NCI-H2227 treated with DMSO at 0.1 percent for 48 hours (cell line): ENCODE measurements at places on chromosomes 12 and 14.

GRCh38 chr12:92509156-92509738 is 193.5 kb upstream of the PLEKHG7 start:
- no peak for DNase-seq

DNA sequence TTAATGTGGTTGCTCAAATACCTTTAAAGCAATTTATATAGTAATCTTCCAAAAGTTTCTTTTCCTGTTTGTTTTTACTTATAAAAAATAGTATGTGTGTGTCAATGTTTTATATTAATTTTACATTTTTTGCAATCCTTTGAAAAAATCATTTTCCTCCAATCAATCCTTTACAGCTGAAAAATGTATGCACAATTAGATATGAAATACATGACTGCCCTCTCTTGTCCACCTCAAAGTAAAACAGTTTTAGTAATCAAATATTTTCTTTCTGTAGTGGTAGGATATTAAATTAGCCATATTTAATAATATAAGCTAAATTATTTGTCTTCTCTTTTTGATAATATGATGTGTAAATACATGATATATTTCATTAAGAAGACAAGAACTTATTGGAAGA is 269.9 kb downstream of the ADAMTS20 start:
- no peak for DNase-seq

DNA sequence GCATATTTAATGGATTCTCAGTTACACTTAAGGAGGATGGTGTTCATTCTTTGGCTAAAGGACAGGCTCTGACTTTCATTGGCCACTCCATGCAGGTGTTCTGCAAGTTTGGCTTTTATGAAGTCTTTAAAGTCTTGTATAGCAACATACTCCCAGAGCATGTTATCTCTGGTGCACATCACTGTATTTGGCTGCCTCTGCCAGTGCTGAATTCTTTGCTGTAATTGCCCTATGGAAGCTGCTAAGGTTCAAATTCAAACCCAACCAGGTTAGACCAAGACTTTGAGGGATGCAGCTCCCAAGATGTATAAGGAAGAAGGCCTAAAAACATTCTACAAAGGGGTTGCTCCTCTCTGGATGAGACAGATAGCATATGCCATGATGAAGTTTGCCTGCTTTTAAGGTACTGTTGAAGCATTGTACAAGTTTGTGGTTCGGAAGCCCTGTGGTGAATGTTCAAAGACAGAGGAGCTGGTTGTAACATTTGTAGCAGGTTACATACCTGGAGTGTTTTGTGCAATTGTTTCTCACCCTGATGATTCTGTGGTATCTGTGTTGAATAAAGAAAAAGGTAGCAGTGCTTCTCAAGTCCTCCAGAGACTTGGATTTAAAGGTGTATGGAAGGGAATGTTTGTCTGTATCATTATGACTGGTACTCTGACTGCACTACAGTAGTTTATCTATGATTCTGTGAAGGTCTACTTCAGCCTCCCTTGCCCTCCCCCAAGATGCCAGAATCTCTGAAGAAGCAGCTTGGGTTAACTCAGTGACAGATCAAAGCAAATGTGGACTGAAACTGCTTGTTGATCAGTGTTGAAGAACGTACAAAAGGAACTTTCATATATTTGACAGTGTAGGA is 19.4 kb downstream of the TMEM116 start:
- no peak for DNase-seq

- DNase-seq = peak; percentile 22
These were observed at the start of gene MAP3K12 for GRCh38 chr12:53499266-53500141. Gene MAP3K12, minus strand, starts transcription at chr12:53499458. Its CDS starts 12,067 bp downstream, at chr12:53487391.

DNA sequence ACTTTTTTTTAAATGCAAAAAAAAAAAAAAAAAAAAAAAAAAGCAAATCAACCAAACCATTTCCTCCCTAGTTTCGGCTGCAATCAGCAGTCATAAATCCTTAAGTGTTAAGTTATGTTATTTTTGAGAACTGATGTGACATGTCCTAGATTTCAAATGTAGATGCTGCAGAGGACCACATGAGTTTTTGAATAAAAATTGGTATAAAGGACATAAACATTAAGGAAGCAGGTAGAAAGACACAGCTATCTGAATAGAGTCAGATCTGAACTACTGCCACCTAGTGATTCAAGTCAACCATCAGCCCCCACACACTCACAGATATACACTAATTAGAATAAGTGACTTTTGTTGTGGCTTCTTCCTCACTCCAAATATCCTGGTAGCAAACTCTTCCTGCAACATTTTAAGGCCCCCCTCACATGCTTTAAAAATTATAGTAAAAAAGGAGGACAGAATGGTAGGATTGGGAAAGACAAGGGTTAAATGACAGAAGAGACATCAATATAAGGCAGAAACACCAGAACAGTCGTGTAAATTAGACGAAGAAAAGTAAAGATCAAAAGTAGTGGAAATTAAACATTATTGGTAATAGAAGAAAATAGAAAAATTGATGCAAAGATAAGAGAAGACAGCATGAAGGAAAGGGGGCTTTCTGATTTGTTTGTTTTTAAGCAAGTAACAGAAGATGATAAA is 394.5 kb upstream of the ATP2B1 start:
- DNase-seq = no peak

- peak; percentile 8 for DNase-seq
These were observed 730 bp downstream of the CLSTN3 start for GRCh38 chr12:7130701-7131501.

GRCh38 chr14:79295385-79295784 is 915.9 kb downstream of the DIO2 start:
- DNase-seq = no peak

DNA sequence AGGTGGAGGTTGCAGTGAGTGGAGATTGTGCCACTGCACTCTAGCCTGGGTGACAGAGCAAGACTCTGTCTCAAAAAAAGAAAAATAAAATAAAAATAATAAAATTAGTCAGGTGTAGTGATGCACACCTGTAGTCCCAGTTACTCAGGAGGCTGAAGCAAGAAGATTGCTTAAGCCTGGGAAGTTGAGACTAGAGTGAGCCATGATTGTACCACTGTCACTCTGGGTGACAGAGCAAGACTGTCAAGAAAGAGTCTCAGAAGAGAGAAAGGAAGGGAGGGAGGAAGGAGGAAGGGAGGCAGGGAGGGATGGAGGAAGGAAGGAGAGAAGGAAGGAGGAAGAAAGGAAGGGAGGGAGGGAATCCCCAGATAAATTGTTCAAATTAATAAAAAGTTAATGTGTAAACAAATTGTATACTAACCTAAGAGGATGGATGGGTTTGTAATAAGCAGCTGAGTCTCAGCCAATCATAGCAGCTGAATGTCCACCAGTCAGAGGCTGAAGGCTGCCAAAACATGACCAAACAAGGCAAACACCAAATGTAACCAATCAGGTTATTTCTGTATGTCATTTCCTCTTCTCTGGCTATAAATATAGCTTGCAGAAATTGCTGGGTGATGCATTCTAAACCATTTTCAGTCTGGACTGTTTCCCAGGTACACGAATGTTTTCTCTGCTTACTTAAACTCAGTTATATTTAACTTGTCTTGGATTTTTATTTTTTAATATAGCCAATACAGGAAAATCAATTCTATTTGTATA is 6.1 kb upstream of the CDCA4 start:
- DNase-seq = no peak

GRCh38 chr12:84825149-84825548 is 87.5 kb downstream of the SLC6A15 start:
- DNase-seq = no peak

DNA sequence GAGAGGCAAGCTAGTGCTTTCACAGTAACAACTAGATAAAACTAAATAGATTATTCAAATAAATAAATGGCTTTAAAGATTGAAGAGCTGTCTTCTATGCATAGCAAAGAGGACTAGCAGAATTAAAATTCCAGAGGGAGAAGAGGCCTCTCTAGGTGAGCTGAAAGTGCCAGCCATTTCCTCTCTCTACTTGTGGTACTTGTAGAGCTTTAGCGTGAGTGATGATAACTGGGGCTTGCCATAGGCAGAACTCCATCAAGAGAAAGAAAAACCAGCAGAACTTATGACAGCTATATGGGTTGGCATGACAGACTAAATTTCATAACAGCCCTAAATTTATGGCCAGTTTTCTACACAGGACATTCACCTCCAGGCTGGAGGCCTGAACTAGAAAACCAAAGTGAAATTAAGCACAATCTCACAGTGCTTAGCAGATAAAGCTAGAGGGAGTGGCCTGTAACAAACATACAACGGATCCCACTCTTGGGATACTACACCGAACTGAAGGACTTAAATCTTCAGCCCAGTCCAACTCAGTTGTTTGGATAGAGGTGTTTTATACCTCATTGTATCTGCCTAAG is 11.0 kb downstream of the SPTLC2 start:
- no peak for DNase-seq

DNA sequence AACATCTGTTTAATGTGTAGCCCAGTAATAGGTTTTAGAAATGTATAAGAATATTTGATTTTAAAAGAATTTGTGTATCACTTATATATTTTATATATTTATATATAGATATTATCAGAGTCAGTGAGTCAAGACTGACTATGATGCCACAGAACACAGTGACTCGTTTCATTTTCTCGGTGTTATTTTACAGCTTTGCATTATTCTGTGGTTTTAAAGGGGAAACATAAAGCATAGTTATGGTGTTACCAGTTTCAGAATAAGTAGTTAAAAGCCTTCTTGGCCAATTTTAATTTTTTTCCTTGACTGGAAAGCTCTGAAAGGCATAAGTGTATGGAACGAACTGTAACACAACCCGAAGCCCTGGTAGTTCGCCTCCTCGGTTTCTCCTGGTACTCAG is 91.0 kb downstream of the GRIP1 start:
- no peak for DNase-seq

- peak; percentile 51 for DNase-seq
These were observed 27.7 kb downstream of the FIGNL2 start for GRCh38 chr12:51820526-51821439.

GRCh38 chr14:53306911-53307310 is 153.8 kb upstream of the DDHD1 start:
- DNase-seq = no peak

DNA sequence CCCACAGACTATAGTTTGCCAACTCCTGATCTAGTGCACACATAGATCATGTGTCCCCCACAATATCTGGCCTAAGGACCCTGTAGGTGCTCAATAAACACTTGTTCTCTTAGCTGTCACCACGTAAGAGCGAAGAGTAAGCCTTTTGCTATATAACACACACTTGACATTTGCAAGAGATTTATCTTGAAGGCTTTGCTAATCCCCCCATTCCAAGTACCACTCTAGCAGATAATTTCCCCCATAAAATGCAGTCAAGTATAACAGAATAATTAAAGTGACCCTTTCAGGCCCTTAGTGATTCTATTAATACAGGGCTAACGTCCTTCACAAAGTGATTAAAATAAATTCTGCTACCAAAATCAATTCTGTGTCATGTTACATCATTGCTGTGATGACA is 87.5 kb downstream of the PLXNC1 start:
- DNase-seq = no peak

DNA sequence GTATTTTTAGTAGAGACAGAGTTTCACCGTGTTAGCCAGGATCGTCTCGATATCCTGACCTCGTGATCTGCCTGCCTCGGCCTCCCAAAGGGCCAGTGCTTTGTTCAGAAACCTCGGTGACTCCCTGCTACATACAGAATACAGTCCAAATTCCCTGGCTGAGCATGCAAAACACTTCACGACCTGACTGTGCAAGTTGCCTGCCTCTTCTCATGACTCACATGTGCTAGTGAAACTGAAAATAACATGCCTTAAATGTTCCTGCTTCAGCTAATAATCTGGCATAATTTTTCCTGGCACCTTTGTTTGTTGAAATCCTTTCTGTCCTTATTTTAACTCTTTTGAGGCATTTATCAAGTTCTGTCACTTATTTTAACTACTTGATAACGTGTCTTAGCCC is 8.2 kb downstream of the DMAC2L start:
- no peak for DNase-seq

DNA sequence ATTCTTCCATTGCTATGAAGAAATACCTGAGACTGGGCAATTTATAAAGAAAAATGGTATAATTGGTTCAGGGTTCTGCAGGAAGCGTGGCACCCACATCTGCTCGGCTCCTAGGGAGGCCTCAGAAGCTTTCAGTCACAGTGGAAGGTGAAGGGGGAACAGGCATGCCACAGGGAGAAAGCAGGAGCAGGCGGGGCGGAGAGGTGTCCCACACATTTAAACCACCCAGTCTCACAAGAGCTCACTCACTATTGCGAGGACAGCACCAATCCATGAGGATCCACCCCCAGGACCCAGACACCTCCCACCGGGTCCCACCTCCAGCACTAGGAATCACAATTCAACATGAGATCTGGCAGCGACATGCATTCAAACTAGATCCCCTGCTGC is 56.0 kb upstream of the C14orf180 start:
- DNase-seq = no peak

DNA sequence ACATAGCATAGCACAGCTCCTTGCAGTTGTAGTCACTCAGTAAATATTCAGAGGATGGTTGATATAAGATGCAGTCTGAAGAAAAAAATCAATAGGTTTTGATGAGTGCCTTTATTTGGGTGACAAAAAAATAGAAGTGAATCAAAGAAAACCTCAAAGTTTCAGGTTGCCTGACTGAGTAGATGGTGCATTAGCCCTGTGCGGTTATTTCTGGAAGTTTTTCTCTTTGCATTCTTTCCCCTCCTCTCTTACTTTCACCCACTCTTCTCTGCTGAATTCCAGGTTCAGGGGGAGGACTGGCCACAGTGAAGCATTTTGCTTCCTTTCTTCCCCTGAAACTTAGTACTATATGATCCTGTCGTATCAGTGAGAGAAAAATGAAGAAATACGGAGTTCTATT is 28.6 kb downstream of the TRHDE start:
- no peak for DNase-seq

DNA sequence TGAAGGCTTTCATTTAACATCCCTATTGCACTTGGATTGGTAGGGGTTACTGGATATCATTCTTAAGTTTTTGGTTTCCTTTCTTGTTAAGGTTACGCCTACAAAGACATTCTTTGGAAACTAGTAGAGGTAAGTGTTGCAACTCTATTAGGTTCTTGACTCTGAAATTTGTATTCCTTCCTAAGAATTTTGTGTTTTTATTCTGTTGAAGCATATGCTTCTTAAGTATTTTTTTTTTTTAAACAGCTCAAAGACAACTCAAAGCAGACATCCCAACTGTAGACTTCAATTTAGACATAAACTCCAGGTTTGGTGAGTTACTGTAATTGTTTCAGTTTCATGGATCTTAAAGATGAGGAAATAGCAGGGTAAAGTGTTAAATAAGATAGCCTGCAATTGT is 1.1 kb upstream of the RBMS2 start:
- no peak for DNase-seq

- DNase-seq = peak; percentile 6
These were observed 20.1 kb downstream of the APOBEC1 start for GRCh38 chr12:7645395-7646177.

DNA sequence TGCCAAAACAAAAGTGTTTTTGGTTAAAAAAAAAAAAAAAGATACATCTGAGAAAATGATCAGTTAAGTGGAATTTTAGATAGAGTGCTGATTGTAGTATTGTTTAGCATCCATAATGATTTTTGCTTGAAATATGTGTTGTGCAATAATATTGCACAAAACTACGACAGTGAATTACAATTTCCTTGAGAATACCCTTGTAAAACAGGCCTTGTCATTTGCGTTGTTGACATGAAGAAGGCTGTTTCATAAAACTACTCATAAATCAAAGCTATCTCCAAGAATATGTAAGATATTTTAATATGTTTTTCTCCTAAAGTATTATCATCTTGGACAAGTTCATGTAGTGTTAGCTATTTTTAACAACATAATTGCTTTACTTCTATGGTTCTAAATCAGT is 1077.0 kb downstream of the LRFN5 start:
- no peak for DNase-seq
